ENCODE measurements at places on chromosomes 4 and X. TPM values are rescaled to one million over a fixed set of nuclear protein-coding genes. Genes with fewer than 3 reads are reported as not detected.

DIPK2B gene
- 7.3 TPM for total RNA-seq

PABPC5 gene
- 0.35 TPM for total RNA-seq

ERCC6L gene
- total RNA-seq: 5.8 TPM

GYPA gene
- total RNA-seq: not detected

DNA sequence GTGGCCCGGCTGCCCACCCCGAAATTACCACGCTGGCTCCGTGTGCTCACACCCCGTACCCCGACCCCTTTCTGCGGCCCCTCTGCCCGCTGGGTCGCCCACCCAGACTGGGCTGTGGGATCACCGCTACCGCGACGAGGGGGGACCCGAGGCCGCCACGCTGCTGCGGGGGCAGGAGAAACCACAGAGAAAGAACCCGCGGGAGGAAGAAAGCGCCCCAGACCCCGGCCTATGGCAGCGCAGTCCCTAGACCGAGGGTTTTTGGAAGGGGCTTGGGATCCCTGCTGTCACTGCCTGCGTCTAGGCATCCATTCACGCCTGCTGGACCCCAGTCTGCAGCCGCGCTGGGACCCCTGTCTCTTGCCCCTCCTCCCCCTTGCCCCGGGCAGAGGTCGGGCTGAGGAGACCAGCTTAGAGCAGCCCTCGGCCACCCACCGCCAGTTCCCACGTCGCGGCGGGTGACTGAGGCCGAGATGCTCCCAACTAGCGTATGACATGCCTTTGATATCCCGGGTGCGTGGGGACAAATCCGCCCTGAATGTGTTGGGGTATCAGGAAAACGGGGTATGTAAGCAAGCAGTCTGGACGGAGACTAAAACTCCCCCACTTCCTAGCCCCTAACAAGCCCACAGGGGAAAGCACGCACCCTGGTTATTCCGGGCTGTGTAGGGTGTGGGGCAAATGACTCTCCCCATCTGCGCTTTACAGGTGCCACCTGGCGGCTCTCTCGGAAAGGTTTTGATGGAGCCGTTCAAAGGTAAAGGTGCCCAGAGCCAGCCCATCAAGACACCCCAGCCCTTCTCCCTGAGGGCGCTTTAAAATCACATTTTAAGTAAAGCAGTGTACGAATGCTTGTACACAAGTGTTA, 862 bp upstream of the INPP4B start:
- no peaks in the 10 kb centered on the region for H3K36me3 ChIP-seq
- H3K27ac ChIP-seq: peak overlapping the region; percentile 76
- H3K4me1 ChIP-seq: no peaks in the 10 kb centered on the region
- H3K27me3 ChIP-seq: no peaks in the 10 kb centered on the region

DNA sequence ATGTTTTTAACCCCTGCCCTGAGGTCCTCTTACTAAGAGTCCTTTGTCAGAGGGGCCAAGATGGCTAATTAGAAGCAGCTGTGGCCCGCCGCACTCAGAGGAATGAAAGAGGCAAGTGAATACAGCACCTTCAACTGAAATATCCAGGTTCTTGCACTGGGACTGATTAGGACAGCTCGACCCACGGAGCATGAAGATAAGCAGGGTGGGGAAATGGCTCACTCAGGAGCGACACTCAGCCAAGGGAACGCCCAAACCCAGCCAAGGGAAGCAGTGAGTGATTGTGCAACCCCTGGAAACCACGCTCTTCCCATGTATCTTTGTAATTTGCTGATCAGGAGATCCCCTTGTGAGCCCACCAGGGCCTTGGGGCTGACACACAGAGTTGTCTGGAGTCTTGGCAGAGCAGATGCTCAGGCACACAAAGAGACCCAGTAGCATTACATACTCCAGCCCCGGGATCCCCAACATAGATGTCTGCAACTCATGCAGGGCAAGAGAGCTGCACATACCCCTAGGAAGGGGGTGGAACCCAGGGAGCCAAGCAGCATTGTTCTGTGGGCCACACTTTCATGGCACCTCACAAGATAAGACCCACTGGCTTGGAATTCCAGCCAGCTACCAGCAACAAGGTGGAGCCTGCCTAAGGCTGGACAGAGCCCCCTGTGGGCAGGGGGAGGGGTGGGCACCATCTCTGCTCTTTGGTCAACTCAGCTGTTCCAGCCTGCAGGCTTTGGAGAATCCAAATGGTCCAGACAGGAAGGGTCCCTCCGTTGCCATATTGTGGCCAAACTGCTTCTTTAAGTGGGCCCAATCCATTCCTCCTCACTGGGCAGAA, 23.3 kb downstream of the F8A3 start:
- H3K27ac ChIP-seq: no peak overlapping the region
- no peak overlapping the region for H3K4me3 ChIP-seq
- H3K27me3 ChIP-seq: no peaks in the 10 kb centered on the region
- no peaks in the 10 kb centered on the region for H3K4me1 ChIP-seq

DNA sequence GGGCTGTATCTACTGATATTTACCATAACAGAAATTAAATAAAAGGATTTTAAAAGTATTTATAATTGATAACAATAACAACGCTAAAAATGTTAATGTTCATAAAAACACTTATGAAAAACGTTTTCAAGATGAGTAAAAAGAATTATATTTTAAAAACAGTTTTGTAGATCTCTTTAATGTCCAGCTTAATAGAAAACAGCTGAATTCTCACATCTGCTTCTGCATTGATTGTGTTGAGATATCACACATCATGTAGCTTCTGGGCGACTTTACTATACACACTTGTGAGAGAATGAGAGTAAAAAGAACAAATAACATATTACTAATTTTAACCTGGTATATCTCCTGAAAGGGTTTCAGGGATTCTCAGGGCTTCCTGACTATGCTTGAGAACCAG, 83.6 kb downstream of the NCAPG start:
- no peaks in the 10 kb centered on the region for H3K4me1 ChIP-seq
- DNase-seq: no peak
- H3K4me3 ChIP-seq: no peak overlapping the region
- H3K36me3 ChIP-seq: no peaks in the 10 kb centered on the region

GRCh38 chrX:2502668-2503519, 2.1 kb upstream of the DHRSX start:
- DNase-seq: no peak
- H3K4me3 ChIP-seq: no peak overlapping the region
- H3K4me1 ChIP-seq: peaks cover 2% of the 10 kb centered on the region
- no peak overlapping the region for H3K27ac ChIP-seq
- no peaks in the 10 kb centered on the region for H3K36me3 ChIP-seq

GRCh38 chrX:40310016-40310415, 212.3 kb upstream of the BCOR start:
- H3K36me3 ChIP-seq: no peaks in the 10 kb centered on the region
- no peak overlapping the region for H3K27ac ChIP-seq
- H3K27me3 ChIP-seq: no peaks in the 10 kb centered on the region
- DNase-seq: no peak
- no peaks in the 10 kb centered on the region for H3K4me1 ChIP-seq

DNA sequence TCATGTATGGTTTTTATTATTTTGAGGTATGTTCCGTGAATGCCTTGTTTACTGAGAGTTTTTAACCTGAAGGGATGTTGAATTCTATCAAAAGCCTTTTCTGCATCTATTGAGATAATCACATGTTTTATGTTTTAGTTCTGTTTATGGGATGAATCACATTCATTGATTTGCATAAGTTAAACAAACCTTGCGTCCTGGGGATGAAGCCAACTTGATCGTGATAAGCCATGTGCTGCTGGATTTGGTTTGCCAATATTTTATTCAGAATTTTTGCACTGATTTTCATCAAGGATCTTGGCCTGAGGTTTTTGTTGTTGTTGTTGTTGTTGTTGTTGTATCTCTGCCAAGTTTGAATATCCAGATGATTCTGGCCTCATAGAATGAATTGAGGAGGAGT, 43.8 kb downstream of the CDX4 start:
- no peak overlapping the region for H3K4me3 ChIP-seq
- no peak overlapping the region for H3K27ac ChIP-seq
- H3K36me3 ChIP-seq: no peaks in the 10 kb centered on the region

GRCh38 chr4:2256781-2257191, 5.1 kb downstream of the MXD4 start:
- DNase-seq: no peak
- no peaks in the 10 kb centered on the region for H3K36me3 ChIP-seq

GRCh38 chr4:31427691-31428090, 707.5 kb downstream of the PCDH7 start:
- no peaks in the 10 kb centered on the region for H3K36me3 ChIP-seq
- H3K27me3 ChIP-seq: no peaks in the 10 kb centered on the region
- H3K4me1 ChIP-seq: no peaks in the 10 kb centered on the region
- no peak for DNase-seq
- H3K4me3 ChIP-seq: no peak overlapping the region

GRCh38 chr4:185840201-185840600, 28.2 kb upstream of the SORBS2 start:
- no peak for DNase-seq
- no peaks in the 10 kb centered on the region for H3K36me3 ChIP-seq
- no peaks in the 10 kb centered on the region for H3K4me1 ChIP-seq
- H3K27ac ChIP-seq: no peak overlapping the region
- no peak overlapping the region for H3K4me3 ChIP-seq

- peak overlapping the region; percentile 93 for H3K4me3 ChIP-seq
- peak; percentile 78 for DNase-seq
- H3K27ac ChIP-seq: peak overlapping the region; percentile 99
Observed at GRCh38 chr4:26860922-26861433, 337 bp downstream of the STIM2 start.

- no peak overlapping the region for H3K4me3 ChIP-seq
- no peak for DNase-seq
- H3K36me3 ChIP-seq: no peaks in the 10 kb centered on the region
- H3K27me3 ChIP-seq: no peaks in the 10 kb centered on the region
Observed at GRCh38 chr4:89509708-89510281, 202.2 kb upstream of the GPRIN3 start.

- no peaks in the 10 kb centered on the region for H3K36me3 ChIP-seq
- DNase-seq: no peak
- no peaks in the 10 kb centered on the region for H3K4me1 ChIP-seq
- H3K27ac ChIP-seq: no peak overlapping the region
Observed at GRCh38 chr4:19348746-19349145, 903.0 kb upstream of the SLIT2 start.

GRCh38 chrX:21863241-21863640, 7.5 kb downstream of the YY2 start:
- no peak for DNase-seq
- no peak overlapping the region for H3K27ac ChIP-seq
- no peaks in the 10 kb centered on the region for H3K27me3 ChIP-seq
- no peaks in the 10 kb centered on the region for H3K36me3 ChIP-seq
- no peaks in the 10 kb centered on the region for H3K4me1 ChIP-seq

- no peaks in the 10 kb centered on the region for H3K36me3 ChIP-seq
- no peaks in the 10 kb centered on the region for H3K27me3 ChIP-seq
- H3K27ac ChIP-seq: no peak overlapping the region
- H3K4me3 ChIP-seq: no peak overlapping the region
Observed at GRCh38 chrX:110280954-110281353, 36.9 kb downstream of the AMMECR1 start.

- H3K36me3 ChIP-seq: no peaks in the 10 kb centered on the region
- DNase-seq: no peak
- H3K4me3 ChIP-seq: no peak overlapping the region
Observed at GRCh38 chrX:70262952-70263567, 3.1 kb upstream of the P2RY4 start.

DNA sequence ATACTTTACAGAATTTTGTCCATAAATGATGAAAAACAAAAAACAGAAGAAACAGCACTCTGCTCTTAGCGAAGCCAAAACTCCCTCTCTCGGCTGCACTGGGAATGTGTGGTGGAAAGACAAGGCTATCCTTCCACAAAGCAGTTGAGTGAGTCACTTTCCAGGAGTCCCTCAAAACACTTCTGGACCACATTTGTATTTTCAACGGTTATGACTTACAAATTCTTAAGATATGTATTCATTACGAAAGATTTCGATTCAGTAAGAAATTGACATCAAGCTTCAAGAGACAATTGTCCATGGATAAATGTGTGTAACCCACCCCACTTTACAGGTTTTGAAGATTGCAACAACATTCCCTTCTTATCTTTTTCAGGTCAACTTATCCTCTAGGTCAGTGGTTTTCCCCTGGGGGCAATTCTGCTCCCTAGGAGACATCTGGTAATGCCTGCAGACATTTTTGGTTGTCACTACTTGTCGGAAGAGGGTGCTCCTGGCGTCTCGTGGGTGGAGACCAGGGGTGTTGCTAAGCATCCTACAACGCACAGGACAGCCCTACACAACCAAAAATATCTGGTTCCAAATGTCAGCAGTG, 66.7 kb upstream of the MTNR1A start:
- no peaks in the 10 kb centered on the region for H3K36me3 ChIP-seq
- H3K4me1 ChIP-seq: no peaks in the 10 kb centered on the region
- DNase-seq: no peak
- H3K27me3 ChIP-seq: no peaks in the 10 kb centered on the region
- H3K4me3 ChIP-seq: no peak overlapping the region

DNA sequence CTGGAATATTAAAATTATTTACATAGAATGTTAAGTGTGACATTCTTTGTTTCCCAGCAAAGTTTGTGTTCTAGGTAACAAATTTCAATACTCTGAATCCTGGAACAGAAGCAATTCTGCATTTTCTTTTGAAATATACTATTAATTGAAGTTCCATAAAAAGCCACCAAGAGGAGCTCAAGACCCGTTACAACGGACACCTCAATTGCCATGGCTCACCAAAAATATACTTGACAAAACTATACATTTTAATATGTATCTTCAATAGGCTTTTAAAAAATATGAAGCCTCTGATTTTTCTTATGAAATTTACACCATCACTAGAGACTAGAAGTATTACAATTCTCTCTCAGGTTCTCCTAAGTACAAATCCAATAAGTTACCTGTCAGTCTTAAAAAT, 111.4 kb downstream of the NYX start:
- no peak overlapping the region for H3K4me3 ChIP-seq
- no peak overlapping the region for H3K27ac ChIP-seq
- DNase-seq: no peak
- no peaks in the 10 kb centered on the region for H3K27me3 ChIP-seq
- no peaks in the 10 kb centered on the region for H3K4me1 ChIP-seq

- DNase-seq: no peak
- peaks cover 39% of the 10 kb centered on the region for H3K36me3 ChIP-seq
- no peaks in the 10 kb centered on the region for H3K4me1 ChIP-seq
- no peaks in the 10 kb centered on the region for H3K27me3 ChIP-seq
Observed at GRCh38 chr4:51890760-51891159, 47.8 kb downstream of the DCUN1D4 start.

DNA sequence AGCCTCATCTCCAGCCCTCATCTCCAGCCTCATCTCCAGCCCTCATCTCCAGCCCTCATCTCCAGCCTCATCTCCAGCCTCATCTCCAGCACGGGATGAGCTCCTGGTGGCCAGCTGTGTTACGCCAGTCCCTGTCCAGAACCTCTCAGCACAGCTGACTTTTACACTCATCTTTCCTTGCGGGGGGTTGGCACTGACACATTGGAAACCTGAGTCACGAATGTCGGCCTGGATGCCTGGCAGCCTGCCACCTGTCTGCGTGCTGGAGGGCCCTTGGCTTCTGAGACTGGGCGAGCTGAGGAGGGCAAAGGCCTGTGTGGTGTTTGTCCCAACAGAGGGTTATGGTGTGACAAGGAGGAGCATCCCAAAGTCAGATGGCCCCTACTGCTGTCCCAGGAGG, 66.1 kb upstream of the HGFAC start:
- H3K27me3 ChIP-seq: no peaks in the 10 kb centered on the region
- H3K4me3 ChIP-seq: no peak overlapping the region
- no peak for DNase-seq
- no peak overlapping the region for H3K27ac ChIP-seq
- H3K36me3 ChIP-seq: no peaks in the 10 kb centered on the region
- no peaks in the 10 kb centered on the region for H3K4me1 ChIP-seq
